Activated naive CD4-positive, alpha-beta T cell treated with anti-CD3 and anti-CD28 coated beads for 36 hours (primary cell): ENCODE measurements at places on chromosomes 7 and 10.
A peak's percentile ranks its signal among the peaks of the same experiment; 100 is the strongest.

DNA sequence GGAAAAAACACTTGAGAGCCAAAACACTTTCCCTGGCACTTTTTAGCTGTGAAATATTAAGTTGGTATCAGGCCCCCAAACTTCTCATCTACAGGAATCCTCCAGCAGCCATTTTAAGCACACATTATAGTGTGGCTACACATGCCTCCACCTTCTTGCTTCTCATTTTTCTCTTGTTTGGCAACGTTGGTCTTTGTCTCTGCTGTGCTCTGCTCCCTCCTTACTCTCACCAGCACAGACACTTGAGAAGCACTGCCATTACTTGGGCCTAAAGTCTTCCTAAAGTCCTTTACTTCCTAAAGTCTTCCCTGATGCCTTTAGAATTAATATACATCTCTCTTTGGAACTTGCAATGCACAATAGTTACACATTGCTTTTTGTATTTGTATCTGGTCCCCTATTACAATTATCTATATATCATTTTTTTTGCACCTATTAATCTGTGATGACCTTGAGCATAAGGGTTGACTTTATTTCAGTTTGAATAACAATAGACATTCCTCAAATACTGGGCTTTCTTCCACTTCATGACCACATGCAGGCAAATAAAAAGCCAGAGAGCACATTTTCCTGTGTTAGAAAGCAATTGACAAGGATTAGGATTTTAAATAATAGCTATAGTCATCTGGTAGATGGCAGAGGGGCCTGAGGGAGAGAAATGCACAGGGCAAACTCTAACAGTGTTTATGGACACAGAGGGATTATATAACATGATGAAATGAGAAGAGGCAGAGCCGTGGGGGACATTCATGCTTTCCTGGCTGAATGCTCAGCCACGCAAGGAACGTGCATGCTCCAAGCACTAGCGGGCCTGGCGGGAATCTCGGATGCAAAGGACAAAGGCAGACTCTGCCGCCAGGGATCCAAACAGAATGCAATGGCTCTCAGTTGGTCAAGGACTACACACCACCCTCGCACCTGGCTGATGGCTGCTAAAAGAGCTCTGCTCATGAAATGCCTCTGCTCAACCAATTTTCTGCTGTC lies 99.3 kb downstream of the CDC14C start:
- no peaks in the 10 kb centered on the region for H3K36me3 ChIP-seq
- no peak overlapping the region for H3K4me3 ChIP-seq
- DNase-seq, result no peak
- no peaks in the 10 kb centered on the region for H3K27me3 ChIP-seq
- no peaks in the 10 kb centered on the region for H3K4me1 ChIP-seq
- H3K27ac ChIP-seq, result no peak overlapping the region

DNA sequence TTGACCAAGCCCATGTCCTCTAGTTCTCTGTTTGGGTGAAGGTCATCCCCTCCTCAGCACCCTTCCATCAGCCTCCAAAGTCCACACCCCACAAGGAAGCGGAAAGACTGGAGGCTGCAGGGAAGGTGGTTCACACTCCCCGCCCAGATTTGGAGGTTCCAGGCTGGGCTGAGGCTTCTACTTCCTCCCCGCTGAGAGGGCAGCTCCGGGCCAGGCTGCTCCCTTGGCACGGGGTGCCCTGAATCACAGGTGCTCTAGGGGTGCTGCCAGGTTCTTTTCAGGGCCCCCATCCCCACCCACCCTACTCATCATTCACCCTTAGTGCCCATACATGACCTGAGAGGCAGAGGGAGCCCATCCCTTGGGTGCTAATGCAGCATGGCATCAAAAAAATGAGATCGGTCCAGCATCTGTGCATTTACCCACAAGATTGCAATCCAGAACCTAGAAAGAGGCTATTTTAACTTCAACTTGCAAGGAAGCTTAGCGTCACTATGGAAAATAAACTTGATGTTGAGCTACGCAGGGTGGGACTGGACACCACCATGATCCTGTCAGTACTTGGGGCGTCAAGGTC lies 47.3 kb upstream of the ZMIZ1 start:
- no peaks in the 10 kb centered on the region for H3K27me3 ChIP-seq
- H3K4me1 ChIP-seq, result peaks cover 16% of the 10 kb centered on the region
- H3K4me3 ChIP-seq, result no peak overlapping the region
- H3K36me3 ChIP-seq, result no peaks in the 10 kb centered on the region

GRCh38 chr10:79067241-79068202 lies 1.2 kb upstream of the ZMIZ1 start:
- H3K27ac ChIP-seq, result no peak overlapping the region
- peak overlapping the region; percentile 79 for H3K4me3 ChIP-seq
- H3K4me1 ChIP-seq, result peaks cover 36% of the 10 kb centered on the region

- H3K36me3 ChIP-seq, result no peaks in the 10 kb centered on the region
- peak; percentile 68 for DNase-seq
These were observed 22.2 kb downstream of the LIPK start for GRCh38 chr10:88728107-88728763.

GRCh38 chr7:29196971-29197595 lies 2.5 kb downstream of the CHN2 start:
- no peak overlapping the region for H3K27ac ChIP-seq
- no peak overlapping the region for H3K4me3 ChIP-seq
- H3K36me3 ChIP-seq, result no peaks in the 10 kb centered on the region
- peaks cover 13% of the 10 kb centered on the region for H3K4me1 ChIP-seq
- H3K27me3 ChIP-seq, result peaks cover 55% of the 10 kb centered on the region
- no peak for DNase-seq

DNA sequence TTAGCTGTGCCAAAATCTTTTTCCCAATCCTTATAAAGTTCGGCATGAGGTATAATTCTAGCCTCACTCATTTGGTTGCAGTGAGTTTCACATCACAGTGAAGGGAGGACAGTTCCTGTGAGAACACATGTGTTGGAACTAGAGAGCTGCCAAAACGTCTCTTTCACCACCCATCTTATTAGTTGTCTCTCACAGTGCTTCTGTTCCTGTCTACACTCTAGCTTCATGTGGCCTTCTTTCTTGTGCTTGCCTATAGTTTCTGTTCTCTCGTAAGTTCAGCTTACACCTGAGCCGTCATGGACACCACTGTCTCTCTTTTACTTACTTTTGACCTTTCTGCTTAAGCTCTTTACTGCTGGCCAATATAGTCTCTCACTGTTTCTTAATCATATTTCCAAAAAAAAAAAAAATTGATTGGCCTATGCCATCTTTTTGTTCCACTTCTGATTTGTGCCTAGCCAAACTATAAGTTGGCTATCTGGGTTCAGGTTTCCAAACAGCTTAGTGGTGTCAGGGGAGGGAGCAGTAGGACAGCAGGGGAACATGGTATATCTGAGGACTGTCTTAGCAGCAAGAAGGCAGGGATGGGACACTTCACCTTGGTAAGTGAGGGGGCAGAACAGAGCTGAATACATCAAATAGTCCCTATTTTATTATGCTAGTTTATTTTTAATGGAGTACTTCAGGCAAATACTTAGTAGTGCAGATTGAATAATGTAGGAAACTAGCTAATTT lies 38.0 kb downstream of the ZNRF2 start:
- peak; percentile 40 for DNase-seq
- peak overlapping the region; percentile 78 for H3K4me3 ChIP-seq
- peak overlapping the region; percentile 92 for H3K27ac ChIP-seq

DNA sequence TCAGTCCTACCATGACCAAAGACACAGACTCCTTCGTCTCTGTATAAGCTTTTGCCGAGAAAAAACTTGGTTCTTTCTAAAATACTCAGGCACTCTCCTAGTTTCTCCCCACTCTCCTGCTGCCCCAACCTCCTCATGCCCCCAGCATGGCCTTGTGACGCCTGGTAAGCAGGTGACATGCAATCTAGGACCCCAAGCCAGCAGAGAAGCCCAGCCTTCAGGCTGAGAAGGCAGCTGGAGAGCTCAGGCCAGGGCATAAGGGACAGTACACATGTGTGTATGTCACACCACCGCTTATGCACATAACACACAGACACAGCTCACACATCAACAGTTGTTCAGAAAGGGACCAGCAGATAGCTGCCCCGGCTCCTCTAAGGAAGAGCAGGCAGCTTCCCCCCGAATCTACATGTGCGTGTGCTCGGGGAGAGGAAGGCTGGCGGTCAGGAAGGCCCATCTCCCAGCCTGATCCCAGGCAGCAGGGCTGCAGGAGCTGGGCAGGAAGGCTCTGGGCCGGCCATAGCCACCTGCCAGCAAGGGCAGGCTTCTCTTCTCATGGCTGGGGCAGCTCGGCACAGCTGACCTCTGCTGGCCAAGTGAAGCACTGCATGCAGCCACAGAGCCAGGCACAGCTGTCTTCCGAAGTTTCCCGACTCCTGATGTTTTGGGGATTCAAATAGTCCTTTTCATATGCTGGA lies 8.5 kb downstream of the DDX56 start:
- no peaks in the 10 kb centered on the region for H3K27me3 ChIP-seq
- no peak overlapping the region for H3K4me3 ChIP-seq
- peak overlapping the region; percentile 9 for H3K27ac ChIP-seq
- H3K4me1 ChIP-seq, result peaks cover 11% of the 10 kb centered on the region
